NCI-H2171 treated with DMSO at 0.1 percent for 48 hours (cell line): ENCODE measurements at places on chromosomes 2 and 18.

- DNase-seq = no peak
These were observed 132.4 kb downstream of the TXNL1 start for GRCh38 chr18:56505971-56506370.

DNA sequence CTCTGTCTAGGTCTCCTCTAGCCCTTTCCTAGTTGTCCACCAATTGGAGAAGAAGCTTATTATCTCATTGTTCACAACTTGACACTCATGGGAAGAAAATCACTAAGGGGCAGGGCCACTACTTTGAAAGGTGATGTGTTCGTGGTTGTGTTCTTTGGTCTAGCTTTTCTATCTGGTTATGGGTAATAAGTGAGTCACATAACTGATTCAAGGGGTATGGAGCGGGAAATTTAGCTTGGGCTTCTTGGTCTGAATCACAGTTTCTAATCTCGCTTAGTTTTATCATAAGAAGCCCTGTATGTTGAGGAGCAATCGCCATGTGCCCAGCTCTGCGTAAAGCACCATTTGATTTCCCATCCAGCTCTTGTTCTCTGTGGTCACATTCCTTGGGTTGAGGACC is 18.7 kb upstream of the DYTN start:
- no peak for DNase-seq

GRCh38 chr2:42725657-42726056 is 38.3 kb downstream of the OXER1 start:
- DNase-seq = no peak

DNA sequence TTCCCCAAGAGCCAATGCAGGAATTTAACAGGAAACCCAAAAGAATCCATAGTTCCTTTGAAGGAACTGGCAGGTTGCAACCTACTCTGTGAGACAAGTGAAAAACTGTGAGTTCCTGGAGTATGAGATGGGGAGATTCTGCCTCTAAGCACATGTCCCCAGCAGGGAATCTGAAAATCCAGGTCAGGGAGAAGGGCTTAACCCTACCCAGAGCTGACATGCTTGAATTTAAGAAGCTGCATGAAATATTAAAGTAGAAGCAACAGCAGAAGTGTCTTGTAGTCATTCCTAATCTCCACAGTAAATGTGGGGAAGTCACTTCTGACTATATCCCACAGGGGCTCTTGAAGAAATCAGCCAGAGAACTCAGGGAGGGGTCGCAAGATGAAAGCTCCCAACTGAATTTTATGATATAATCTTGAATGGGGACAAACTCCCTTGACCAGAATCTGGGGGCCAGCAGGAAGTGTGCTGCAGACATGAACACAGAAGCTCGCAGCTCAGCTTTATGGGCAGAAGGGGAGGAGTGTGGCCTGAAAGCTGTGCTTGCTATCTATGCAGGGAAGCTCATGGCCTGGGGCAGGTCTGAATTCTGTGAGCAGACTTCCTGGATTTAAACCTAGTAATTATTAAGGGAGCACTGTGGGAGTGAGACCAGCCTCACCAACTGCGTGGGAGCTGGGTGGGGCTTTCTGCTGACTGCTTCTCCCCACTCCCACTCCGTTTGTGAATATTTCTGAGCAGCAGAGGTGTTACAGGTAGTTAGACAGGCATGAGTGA is 184.1 kb upstream of the KYNU start:
- DNase-seq = no peak
